ENCODE measurements at places on chromosomes 6 and 20. TPM values are rescaled to one million over a fixed set of nuclear protein-coding genes. Genes with fewer than 3 reads are reported as not detected.

GRCh38 chr6:168018664-168019063 lies 21.2 kb downstream of the KIF25 start:
- H3K4me3 ChIP-seq: no peak overlapping the region
- no peaks in the 10 kb centered on the region for H3K4me1 ChIP-seq
- H3K27ac ChIP-seq: no peak overlapping the region
- no peaks in the 10 kb centered on the region for H3K36me3 ChIP-seq
- no peak for DNase-seq
- H3K27me3 ChIP-seq: no peaks in the 10 kb centered on the region

DNA sequence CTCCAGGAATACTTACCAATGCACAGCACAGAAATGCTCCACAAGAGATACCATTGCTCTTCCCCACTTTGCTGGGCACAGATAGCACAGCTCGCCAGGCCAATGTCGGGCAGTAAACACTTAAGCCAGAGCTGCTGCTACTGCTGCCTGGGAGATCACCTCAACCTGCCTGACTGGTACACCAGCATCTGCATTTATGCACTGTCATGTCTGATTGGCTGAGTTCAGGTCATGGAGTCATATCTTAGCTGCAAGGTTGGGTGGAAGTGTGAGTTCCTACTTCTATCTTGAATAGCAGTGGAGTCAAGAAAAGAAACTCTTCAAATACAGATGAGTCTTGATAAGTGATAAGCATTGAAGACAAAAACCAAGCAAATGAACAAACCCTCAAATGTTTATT lies 10.9 kb upstream of the ADGRF4 start:
- no peak for DNase-seq
- no peak overlapping the region for H3K27ac ChIP-seq
- H3K36me3 ChIP-seq: no peaks in the 10 kb centered on the region
- H3K4me1 ChIP-seq: no peaks in the 10 kb centered on the region
- H3K27me3 ChIP-seq: no peaks in the 10 kb centered on the region

PI3 gene
- 4.1 TPM for total RNA-seq

- no peak for DNase-seq
- no peaks in the 10 kb centered on the region for H3K4me1 ChIP-seq
- no peaks in the 10 kb centered on the region for H3K27me3 ChIP-seq
Measured at GRCh38 chr6:110532431-110532830, 56.0 kb upstream of the SLC22A16 start.

DNA sequence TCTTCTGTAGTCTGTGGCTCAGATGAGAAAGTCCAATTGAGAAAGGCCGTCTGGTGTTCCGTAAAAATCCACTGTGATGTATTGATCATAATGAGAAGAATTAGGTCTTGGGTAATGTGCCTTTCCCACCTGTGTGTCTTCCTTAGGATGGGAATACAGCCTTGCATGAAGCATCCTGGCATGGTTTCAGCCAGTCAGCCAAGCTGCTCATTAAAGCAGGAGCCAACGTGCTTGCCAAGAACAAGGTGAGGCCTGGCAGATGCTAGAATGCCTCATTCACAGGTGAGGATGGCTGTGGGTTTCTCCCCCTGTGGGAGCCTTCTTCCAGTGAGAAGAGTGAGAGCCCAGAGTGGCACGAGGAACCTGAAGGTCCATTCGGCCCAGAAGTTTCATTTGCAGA lies 32.7 kb downstream of the LYRM2 start:
- H3K4me1 ChIP-seq: no peaks in the 10 kb centered on the region
- no peaks in the 10 kb centered on the region for H3K27me3 ChIP-seq
- H3K27ac ChIP-seq: no peak overlapping the region
- DNase-seq: no peak
- H3K36me3 ChIP-seq: no peaks in the 10 kb centered on the region

GRCh38 chr20:62201173-62202082 lies 18.6 kb downstream of the MTG2 start:
- H3K4me1 ChIP-seq: no peaks in the 10 kb centered on the region
- peaks cover 67% of the 10 kb centered on the region for H3K36me3 ChIP-seq
- H3K27ac ChIP-seq: no peak overlapping the region
- no peaks in the 10 kb centered on the region for H3K27me3 ChIP-seq
- no peak overlapping the region for H3K4me3 ChIP-seq

DNA sequence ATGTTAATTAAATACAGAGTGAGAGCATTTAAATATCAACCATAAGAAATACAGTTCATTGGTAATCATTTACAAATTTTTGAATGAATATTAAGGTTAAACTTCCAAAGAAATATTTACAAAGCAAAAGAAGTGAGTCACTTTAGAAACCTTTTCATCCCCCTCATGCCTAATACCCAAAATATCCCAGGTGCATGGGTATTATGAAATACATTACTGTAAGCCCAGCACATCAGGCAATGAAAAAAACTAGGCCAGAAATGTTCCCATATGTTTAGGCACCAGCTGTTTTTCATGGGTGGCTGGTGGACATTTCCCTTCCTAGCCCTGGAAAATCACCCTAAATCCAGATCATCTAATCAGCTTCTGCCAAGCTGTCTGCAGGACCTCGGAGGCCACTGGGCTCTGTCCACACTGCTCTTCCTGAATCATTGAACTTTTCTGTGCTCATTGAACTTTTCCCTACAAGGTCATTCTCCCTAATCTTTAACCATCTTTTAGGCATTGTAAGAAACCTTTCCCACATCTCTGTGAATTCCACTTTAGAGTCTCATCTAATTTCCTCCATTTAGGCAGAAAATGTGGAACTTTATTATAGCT lies 145.3 kb upstream of the STXBP5 start:
- no peak for DNase-seq
- no peaks in the 10 kb centered on the region for H3K36me3 ChIP-seq

PGC gene
- total RNA-seq: 1,050 TPM

DNA sequence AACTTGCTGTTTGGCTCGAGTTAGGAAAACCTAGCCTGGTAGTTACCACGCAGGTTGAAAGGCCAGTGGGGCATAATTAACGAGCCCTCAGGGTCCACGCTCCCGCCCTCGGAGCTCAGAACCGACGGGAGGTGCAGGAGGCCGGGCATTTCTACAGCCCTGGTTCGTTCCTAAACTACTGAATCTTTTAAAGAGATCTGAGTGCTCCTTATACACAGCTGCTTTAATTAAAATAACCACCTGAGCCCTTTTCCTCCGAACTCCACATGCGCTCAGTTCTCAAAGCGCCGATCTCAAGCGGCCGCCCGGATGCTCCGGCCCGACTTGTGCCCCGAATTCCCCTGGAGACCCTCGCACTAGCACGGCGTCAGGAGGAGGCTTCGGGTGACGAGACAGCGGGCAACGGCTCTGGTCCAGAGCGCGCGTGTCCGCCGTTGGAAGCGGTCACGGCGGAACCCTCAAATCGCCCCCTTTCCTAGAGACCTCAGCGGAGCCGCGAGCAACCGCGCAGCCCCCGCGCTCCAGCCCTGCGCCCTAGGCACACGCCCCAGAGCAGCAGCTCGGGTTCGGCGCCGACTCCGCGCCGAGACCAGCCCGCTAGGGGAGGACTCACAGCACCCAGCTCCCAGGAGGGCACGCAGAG lies 397 bp downstream of the WDR27 start:
- no peak for DNase-seq
- peak overlapping the region; percentile 76 for H3K4me3 ChIP-seq
- no peaks in the 10 kb centered on the region for H3K27me3 ChIP-seq
- H3K27ac ChIP-seq: peak overlapping the region; percentile 93
- peaks cover 35% of the 10 kb centered on the region for H3K4me1 ChIP-seq
- peaks cover 15% of the 10 kb centered on the region for H3K36me3 ChIP-seq

AKAP7 gene
- total RNA-seq: 11.1 TPM

MAN1A1 gene
- total RNA-seq: 74.0 TPM

- no peak overlapping the region for H3K4me3 ChIP-seq
- DNase-seq: no peak
- H3K27me3 ChIP-seq: no peaks in the 10 kb centered on the region
- H3K27ac ChIP-seq: no peak overlapping the region
Measured at GRCh38 chr6:45637611-45638257, 260.0 kb upstream of the SUPT3H start.

DNA sequence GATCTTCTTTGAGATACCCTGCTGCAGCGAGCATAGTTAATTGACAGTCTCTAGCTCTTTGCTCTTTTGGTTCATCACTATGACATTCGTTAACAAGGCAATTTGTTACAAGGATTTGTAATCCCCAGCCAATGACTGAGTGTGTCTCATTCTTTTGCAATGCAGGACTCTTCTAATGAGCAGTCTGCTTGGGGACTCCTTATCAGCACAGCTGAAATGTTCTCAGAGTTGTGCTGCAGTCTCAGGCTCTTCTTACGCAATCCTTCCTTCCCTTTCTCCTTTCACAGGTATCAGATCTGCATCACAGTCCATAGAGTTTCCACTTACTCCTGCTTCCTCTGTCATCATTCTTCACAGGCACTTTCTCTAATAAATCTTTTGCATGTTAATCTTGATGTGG lies 161.2 kb upstream of the OGFRL1 start:
- no peak for DNase-seq
- H3K27me3 ChIP-seq: no peaks in the 10 kb centered on the region
- H3K4me3 ChIP-seq: no peak overlapping the region
- no peak overlapping the region for H3K27ac ChIP-seq
- no peaks in the 10 kb centered on the region for H3K36me3 ChIP-seq
- no peaks in the 10 kb centered on the region for H3K4me1 ChIP-seq

DNA sequence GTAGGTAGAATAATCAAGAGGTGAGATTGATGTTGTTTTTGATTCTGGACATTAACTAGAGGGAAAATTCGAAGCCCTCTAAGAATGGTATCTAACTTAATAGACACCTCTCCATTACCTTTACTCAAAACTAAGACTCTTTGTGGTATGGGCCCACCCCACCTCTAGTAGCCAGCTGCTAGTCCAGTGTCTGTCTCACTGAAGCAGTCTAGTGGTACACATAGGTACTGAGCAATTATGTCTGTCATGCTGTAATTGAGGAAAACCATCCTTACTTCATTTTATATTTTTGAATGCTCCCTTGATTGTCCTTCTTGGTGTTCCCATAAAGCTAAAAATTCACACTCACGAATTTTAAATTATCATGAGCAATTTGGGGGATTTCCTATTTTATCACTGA lies 290.7 kb downstream of the ARHGAP18 start:
- no peak overlapping the region for H3K27ac ChIP-seq
- DNase-seq: no peak
- no peaks in the 10 kb centered on the region for H3K4me1 ChIP-seq

GRCh38 chr20:23313271-23313670 lies 37.3 kb upstream of the NXT1 start:
- H3K4me3 ChIP-seq: no peak overlapping the region
- no peak for DNase-seq
- H3K36me3 ChIP-seq: no peaks in the 10 kb centered on the region
- H3K27ac ChIP-seq: no peak overlapping the region
- no peaks in the 10 kb centered on the region for H3K27me3 ChIP-seq

DNA sequence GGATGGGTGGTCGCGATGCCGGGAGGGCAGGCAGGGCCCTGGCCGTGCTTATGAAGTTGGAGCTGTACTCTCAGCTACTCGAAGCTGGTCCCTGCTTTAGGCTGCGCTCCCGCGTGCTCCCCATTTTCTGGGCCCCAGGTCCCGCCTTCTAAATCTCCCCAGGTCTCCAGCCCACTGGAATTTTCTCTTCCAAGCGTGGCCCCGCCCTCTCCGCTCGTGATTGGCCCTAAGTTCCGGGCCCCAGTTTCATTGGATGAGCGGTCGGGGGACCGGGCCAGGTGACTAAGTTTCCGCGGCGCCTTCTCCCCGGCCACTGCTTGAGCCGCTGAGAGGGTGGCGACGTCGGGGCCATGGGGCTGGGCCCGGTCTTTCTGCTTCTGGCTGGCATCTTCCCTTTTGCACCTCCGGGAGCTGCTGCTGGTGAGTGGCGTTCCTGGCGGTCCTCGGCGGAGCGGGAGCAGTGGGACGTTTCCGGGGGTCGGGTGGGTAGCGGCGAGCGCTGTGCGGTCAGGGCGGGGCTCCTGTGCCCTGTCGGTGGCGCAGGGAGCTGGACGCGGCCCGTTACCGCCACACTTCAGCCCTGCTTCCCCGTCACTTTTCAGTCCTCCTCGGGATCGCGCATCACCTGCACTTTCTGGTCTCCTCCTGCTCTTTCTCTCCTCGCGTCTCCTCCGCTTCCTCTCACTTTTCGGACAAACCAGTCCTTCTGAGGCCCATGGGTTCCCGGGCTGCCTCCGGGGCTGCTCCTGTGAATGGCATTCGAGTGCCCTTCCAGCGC lies at the start of gene MICA:
Gene MICA, plus strand, starts transcription at position 313 of the 778 bp plus-strand sequence. Its CDS starts 38 bp downstream, at position 351.
- H3K4me1 ChIP-seq: peaks cover 57% of the 10 kb centered on the region
- H3K4me3 ChIP-seq: peak within 1 kb of the TSS; percentile 96

DNA sequence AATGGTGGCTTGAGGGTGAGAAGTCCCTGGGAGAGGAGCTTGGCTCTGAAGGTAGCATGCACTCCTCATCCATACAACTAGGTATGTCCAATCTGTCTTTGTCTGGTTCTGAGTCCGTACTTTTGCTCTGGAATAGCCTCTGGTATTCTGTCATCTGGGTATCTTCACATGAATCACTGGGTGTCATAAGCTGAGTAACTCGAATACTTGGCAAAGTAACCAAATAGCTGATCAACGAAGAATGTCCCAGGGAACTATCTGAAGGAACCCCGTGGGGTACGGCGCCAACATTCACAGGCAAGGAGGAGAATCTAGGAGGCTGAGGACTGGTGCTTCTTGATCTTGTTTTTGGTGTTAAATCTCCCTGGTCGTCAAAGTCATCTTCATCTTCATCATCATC lies 184.8 kb downstream of the HIVEP2 start:
- DNase-seq: no peak
- H3K27ac ChIP-seq: no peak overlapping the region
- no peaks in the 10 kb centered on the region for H3K27me3 ChIP-seq
- H3K36me3 ChIP-seq: peaks cover 55% of the 10 kb centered on the region

DNA sequence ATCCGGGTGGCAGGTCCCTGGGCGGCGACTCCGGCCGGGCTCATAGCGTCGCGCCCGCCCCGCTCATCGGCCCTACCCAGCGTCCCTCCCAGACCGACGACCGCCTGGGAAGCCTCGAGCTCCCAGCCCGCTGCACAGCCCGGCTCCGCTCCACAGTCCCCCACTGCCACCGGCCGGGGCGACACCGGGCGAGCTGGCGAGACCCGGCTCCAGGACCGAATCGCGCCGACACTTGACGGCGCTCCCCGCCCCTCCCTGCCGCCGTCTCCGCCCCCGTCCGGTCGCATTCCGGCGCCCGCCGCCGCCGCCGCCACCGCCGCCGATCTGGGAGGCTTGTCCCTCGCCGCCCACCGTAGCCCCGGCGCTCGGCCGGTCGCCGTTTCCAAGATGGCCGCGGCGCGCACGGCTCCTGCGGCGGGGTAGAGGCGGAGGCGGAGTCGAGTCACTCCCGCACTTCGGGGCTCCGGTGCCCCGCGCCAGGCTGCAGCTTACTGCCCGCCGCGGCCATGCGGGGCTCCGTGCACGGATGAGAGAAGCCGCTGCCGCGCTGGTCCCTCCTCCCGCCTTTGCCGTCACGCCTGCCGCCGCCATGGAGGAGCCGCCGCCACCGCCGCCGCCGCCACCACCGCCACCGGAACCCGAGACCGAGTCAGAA lies at the start of gene MAP3K4:
Gene MAP3K4, plus strand, starts transcription at position 364 of the 655 bp plus-strand sequence. Its CDS starts 163 bp downstream, at position 527.
- no peaks in the 10 kb centered on the region for H3K36me3 ChIP-seq
- peak; percentile 93 for DNase-seq
- peak within 1 kb of the TSS; percentile 99 for H3K4me3 ChIP-seq
- H3K4me1 ChIP-seq: peaks cover 11% of the 10 kb centered on the region

MAP7 gene
- total RNA-seq: 23.2 TPM
